ENCODE measurements at places on chromosomes 2 and 18.

- no peak for DNase-seq
These were observed 9.3 kb upstream of the CDH20 start for GRCh38 chr18:61323951-61324350.

- DNase-seq = no peak
These were observed 278.7 kb downstream of the FIGN start for GRCh38 chr2:163456953-163457743.

DNA sequence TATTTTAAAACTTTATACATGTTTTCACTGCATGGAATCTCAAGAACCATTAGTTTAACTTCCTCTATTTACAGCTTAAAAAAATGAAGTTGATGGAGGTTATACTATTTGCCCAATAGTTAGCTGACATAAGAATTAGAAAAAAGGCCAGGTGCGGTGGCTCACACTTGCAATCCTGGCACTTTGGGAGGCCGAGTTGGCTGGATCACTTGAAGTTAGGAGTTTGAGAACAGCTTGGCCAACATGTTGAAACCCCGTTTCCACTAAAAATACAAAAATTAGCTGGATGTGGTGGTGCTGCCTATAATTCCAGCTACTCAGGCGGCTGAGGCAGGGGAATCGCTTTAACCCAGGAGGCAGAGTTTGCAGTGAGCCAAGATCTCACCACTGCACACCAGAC is 125.1 kb upstream of the CDH19 start:
- no peak for DNase-seq

DNA sequence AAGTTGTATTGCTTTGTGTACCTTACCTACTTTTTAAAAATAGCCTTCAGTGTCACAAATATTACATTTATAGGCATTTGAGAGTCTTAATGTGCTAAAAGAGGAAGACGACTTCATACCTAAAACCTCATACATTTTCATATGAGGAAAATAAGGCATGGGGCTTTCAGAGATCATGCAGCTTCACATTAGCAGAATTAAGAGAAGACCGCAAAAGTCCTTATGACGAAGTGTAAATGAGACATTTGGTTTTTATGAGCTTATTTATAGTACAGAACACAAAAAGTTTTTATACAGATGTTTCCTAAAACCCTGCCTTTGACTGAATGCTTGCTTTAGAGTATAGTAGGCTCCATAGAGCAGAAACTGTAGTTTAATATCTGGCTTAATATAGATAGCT is 10.1 kb upstream of the CCDC138 start:
- no peak for DNase-seq

DNA sequence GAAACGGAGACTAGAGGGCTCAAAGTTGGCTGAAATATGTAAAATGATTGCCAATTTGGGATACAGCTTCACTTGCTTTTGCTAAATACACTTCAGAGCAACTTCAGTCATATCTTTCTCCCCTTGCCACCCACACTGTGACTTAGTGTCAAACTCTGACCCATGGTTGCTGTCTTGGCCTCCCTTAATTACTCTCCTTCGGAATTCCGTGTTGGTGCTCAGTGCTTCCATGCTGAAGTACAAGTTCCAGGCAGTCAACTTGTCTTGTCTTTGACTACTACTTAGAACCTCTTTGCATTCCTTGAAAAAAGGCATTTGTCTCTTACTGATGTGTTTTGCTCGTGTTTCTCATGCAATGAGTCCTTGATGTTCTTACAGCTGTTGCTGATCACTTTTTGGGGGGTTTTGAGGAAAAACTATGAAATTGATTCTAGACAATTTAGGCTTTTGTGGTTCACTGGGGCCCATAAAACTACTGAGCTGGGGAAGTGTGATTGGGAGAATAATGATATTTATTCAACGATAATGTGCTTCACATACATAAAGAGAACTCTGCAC is 146.0 kb downstream of the UBE2E3 start:
- no peak for DNase-seq

DNA sequence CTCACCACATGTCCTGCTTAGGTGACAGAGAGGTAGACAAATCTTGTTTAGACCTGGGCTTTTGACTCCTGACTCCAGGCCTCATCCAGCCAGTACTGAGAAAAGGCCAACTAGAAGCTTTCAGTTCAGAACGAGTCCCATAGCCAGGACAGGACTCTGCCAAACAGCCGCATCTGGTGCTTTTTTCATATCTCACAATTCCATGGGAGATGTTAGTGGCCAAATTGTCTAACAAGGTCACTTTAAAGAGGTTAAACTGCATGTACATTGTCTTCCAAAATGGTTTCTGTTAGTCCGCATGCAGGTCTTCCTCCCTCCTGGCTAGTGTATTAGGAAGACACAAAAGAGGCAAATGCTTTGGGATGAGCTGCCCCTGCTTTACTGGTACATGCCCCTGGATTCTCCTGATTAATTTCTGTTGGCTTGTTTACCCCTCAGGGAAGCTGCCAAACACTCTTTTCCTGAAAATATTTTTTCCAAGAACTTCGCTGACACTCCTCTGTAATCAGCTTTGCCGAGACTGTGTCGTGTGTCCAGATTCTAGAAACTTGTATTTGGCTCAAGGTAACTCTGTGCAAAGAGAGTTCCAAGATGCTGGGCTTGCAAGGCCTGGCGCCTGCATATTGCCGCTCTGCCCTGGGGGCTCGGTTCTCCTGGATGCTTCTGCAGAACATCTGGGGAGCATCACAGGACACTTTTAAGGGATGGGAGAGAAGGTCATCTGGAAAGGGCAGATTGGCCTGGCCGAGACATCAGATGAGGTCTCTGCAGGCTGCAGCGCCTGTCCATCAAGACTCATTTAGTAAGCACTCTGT is 209.2 kb upstream of the APCDD1 start:
- no peak for DNase-seq

DNA sequence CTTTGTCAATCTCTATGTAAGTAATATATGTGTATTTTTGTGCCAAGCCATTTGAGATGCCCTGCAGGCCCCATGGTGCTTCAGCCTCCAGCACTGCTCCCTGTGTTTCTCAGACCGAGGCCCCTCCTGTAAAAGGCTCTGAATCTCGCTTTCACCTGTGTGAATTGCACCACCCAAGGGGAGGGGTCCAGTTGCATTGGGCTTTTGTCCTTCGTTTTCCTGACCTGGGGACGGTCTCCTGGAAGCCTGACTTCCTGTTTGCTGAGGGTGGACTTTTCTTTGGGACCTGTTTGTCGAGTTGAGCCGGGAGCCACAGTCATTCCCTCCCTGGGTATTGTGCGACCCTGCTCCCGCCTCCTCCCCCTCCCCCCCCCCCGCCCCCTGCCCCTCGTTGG is 48.9 kb downstream of the AGAP1 start:
- DNase-seq = no peak

DNA sequence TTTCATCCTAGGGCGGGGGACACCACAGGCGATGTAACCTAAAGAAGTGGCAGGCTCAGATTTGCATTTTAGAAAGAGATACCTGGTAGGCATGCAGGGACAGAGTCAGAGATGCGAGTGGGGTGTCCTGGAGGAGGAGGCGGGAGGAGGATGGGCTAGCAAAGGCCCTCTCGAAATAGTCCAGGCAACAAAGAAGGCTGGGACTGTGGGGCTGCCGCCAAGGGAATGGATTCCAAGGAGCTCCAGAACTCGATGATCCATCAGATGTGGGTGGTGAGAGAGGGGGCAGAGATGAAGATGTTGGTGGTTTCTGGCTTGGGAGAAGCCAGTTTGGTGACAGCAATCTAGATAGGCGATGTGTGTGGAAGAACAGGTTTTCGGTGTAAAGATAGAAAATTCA is 12.5 kb upstream of the INPP5D start:
- no peak for DNase-seq

GRCh38 chr2:201971531-201972228 is 62.0 kb upstream of the FZD7 start:
- DNase-seq = no peak

- DNase-seq = no peak
These were observed 431.1 kb upstream of the CDH2 start for GRCh38 chr18:28607991-28608390.

GRCh38 chr2:139080244-139080643 is 300.1 kb upstream of the NXPH2 start:
- DNase-seq = no peak

- no peak for DNase-seq
These were observed 126.7 kb upstream of the TMEM200C start for GRCh38 chr18:6022074-6022444.

GRCh38 chr2:53711271-53711780 is 56.3 kb upstream of the CHAC2 start:
- DNase-seq = no peak

GRCh38 chr2:204340511-204340910 is 204.8 kb upstream of the PARD3B start:
- DNase-seq = no peak

DNA sequence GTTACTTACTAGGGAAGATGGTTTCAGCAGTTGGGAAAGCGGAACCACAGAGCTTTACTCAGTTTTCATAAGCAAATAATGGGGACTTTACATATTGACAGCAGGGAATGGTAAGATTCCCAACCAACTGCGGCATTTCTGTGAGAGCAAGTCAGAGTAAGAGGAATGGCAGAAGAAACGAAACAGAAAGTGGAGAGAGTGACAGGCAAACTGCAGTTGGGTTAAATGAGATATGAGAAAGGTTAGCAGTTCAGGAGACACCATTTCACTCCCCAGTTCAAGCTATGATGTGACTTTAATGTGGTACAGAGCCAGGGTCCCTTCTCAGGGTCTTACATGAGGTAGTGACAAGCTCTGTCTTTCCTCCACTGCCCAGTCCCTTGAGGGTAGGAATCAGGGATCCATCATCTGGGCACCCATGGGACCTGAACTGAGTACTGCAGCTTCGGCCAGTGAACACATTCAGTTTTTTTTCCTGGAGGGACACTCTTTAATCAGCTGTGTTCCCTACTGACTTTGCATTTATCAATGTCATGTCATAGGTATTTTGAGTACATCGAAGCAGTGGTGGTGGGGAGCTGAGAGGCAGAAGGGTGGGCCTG is 33.0 kb upstream of the GREB1 start:
- no peak for DNase-seq

DNA sequence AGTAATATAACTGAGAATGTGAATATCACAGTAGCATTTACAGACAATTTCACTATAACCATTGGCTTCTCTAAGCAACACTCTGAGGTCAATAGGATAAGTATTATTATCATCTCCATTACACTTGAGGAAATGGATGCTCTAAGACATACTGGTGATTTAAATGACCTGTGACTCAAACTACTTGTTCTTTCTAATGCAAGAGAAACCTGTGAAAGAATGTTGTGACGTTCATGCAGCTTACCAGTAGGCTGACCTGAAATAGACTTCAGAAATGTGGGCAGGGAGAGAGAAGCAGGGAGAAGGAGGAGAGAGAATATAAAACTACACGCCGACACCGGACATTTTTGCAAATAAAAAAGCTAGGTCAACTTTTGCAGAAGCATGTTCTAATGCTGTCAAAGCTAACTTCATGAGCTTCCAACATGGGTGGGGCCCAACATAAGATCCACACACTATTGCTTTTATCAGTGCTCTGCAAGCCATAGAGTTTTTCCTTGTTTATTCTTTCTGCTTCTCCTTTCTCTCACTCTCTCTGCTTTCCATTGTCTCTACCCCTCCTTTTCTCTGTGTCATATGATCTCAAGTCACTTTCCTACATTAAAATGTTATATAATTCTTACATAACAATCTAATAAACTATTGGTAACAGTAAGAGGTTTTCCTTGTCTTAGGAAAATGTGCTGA is 217.6 kb upstream of the FN1 start:
- no peak for DNase-seq

DNA sequence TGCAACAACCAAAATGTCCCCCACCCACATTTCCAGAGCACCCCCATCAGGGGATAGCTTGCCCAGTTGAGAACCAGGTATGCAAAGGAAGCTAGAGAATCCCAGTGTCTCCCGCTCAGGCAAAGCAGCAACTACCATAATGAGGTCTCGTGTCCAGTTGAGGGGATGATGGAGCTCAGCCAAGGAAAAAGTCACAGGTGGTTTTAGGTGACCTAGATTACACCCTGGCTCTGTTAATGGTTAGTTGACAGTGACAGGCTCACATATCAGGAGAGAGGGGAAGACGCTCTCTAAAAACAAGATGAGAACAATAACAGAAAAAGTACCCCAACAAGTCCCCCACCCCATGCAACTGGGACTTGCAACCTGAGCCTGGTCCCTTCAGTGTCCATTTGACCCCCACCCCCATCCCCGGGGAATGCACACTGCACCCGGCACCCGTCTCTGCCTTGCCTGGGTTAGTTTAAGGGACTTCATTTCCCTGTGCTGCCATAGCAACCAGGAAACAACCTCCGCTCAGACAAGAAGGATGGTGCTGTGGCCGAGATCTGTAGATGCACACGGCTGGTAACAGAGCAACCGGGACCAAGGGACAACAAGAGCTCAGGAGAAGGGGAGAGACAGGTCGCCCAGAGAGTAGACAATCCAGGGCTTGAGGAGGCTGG is at the start of gene KIAA2012:
KIAA2012 (plus strand) TSS at position 519 of the 665 bp plus-strand sequence. CDS start 373 bp downstream, outside the sequence.
- DNase-seq = no peak

DNA sequence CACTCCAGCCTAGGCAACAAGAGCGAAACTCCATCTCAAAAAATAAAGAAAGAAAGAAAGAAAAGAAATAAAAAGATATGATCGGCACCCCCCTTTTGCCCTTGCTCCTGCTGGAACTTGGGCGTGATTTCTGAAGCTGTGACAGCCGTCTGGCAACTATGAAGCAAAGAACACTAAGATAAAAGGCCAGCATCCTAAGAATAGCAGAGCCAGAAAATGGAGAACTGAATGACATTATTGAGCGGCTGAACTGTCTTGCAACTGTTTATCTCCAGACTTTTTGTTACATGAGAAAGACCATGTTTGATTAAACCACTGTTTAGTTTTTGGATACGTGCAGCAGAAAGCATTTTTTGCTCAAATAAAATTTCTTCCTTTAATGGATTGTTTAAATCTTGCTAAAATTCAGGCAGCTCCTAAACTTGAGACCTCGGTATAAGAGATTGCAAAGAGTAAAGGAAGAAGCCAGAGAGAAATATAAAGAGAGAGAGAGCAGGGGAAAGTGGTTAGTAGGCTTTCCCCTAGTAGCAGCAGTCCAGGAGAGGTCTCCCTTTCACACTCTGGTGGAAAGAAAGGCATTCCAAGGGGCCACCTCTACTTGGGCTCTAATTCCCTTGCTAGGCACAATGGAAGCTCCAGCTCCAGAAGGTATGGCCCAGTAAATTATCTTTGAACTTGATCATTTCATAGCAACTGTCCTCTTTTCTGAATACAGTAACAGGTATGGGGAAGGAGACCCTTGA is 8.2 kb upstream of the MBD2 start:
- no peak for DNase-seq

- DNase-seq = no peak
These were observed 249.8 kb upstream of the FSHR start for GRCh38 chr2:49404108-49404507.

DNA sequence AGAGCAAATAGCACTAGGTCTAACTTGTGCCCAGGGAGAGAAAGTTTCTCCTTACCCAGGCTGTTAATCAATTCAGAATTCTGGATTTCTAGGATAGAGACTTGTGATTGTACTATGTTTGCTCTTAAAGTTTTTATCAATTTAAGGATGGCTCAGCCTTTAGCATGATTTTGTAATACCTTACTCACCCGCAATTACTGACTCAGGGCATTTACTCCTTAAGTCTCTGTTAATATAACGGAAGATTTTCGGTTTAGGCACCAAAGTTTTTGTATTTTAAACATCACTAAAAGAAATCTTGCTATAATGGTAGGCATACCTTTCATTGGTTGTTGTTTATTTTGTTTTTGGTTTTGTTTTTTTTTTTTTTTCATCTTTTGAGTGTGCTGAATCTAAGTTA is 358.2 kb downstream of the RBM43 start:
- no peak for DNase-seq

Measured in stimulated activated CD8-positive, alpha-beta memory T cell treated with anti-CD3 and anti-CD28 coated beads, Interleukin-7, amount 100 ng/mL, for 1 hour (primary cell).